Temporal lobe (tissue), 4 donors: ENCODE measurements at places on chromosomes 7 and 10. TPM values are rescaled to one million over a fixed set of nuclear protein-coding genes. Genes with fewer than 3 reads are reported as not detected.

The IFRD1 gene
- 50.2 TPM for total RNA-seq

The CFTR gene
- 0.25 TPM for total RNA-seq

The ANK3 gene
- total RNA-seq: 305 TPM

The NPFFR1 gene
- 1.5 TPM for total RNA-seq
